ENCODE measurements at places on chromosomes 3 and 15.

DNA sequence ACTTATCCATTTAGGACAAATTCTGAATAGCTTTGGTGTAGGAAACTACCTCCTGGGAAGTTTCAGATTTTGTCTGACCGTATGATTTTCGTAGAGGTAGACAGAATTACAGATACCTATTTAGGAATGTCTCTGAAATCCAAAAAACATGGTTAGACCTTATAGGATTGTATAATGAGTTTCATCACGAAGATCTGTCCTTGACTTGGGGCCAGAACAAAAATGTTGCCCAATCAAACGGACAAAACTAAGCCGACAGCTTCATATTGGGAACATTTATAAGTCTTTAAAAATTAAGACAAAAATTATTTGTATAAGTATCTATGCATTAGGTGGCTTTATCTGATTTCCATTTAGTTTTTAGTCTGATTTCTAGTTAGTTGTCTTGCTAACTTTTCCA is 32.6 kb downstream of the MNS1 start:
- no peak for DNase-seq

- DNase-seq, result peak; percentile 50
Observed at GRCh38 chr15:98548139-98548971, 100.0 kb upstream of the IGF1R start.

DNA sequence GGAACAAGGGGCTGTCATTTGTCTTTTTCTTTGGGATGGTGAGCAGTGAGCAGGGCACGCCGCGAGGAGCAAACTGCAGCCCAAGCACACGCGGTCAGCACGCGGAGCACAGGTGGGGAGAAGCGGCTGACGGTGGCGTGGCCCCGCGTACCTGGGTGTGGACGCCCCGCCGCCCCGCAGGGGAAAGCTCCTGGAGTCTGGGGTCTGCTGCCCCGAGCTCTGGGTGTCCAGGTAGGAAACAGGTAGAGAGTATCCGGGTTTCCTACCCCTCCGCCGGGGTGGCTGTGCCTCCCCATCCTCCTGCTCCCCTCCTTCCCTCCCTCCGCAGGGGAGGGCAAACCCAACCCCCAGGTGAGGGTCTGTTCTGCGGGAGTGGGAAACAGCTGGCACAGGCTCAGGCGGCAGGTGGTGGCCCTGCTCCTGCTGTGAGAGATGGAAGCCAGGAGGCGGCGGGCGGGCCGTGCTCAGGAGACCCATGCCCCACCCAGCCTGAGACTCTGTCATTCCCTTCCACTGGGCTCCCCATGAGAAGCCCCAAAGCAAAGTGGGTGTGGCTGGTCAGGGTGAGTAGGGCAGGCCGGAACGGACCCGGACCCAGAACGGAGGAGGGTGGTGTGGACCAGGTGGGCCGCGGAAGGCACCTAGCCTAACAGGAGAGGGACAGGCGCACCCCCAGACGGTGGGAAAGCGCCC is 56.9 kb upstream of the CGNL1 start:
- DNase-seq, result no peak

DNA sequence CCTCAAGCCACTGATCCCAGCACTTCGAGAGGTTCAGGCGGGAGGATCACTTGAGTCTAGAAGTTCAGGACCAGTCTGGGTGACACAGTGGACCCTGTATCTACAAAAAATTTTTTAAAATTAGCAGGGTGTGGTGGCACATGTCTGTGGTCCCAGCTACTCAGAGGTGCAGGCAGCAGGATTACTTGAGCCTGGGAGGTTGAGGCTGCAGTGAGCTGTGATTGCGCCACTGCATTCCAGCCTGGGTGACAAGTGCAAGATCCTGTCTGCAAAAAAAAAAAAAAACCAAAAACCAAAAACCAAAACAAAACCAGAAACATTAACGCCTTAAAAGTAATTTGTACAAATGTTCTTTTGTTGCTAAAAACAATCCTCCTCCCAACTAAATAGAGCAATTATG is 27.9 kb upstream of the SLC12A8 start:
- no peak for DNase-seq

- DNase-seq, result no peak
Observed at GRCh38 chr3:140695361-140696061, 17.6 kb downstream of the TRIM42 start.

GRCh38 chr3:190486908-190487607 is 26.8 kb upstream of the IL1RAP start:
- no peak for DNase-seq

- no peak for DNase-seq
Observed at GRCh38 chr15:80990955-80991354, 1.3 kb upstream of the MESD start.

DNA sequence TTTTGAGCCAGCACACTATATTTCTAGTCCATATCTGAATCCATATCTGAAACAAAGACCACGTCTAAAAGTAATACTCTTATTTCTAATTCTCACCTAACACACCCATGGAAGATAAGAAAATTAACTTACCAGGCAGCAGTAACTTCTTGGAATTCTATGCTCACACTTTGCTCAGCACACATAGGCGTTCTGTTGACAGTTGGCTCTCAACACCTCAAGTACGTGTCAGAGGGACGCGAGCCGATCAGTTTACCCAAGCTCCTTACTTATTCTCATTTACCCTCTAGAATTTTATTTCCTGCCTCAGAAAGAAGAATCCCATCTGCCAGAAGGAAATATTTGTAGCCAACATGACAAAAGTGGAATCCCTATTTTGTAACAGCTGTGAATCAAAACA is 911.9 kb downstream of the FHIT start:
- DNase-seq, result no peak

- DNase-seq, result no peak
Observed at GRCh38 chr3:114640126-114640525, 346.3 kb downstream of the TIGIT start.

DNA sequence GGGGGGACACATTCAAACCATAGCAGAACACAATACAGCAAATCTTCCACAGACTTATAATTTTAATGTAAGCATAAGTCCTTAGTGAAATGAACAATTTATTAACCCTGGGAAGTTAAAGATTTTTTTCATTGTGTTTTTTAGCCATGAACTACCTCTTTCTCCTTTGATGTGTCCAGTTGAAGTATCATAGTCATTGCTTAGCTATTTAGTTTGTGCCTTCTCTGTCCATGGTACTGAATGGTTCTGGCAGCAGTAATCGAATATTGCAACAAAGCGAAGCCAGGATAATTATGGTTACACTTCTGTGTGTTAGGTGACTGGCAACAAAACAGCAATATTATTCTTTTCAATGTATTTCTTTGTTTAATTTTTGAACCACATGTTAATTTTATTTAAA is 403.0 kb upstream of the ONECUT1 start:
- no peak for DNase-seq

DNA sequence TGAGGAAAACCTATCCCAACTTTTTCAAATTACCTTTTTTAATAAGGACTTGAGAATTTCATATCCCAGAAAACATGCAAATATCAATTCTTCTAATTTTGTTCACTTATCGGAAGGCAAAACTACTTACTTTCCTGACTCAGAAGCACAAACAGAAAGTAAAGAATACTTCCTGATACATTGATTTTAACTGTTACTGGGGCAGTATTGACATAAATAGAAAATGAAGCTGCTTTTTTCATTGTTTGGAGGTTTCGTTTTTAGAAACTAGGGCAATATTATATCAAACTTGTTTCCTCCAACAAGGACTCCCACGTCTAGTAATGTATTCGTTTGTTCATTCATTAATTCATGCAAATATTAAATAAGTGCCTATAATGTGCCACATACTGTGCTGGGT is 19.1 kb downstream of the PAQR9 start:
- DNase-seq, result no peak

- DNase-seq, result no peak
Observed at GRCh38 chr15:69828181-69828828, 269.4 kb downstream of the TLE3 start.

DNA sequence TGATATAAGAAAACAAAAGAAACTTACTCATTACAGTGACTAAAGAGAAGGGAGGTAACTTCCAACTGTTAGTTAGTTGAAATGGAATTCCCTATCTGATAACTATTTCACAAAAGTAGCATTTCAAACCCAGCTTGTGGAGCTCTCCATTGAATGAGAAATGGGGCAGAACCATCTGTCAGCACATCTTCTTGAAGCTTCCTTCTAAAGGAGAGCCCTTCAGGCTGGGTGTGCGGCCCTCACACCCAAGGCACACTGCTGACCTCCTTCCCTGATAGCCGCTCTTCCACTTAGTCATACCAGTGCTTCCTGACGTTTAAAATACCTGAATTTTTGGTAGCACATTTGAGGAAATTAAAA is 28.1 kb upstream of the VEPH1 start:
- DNase-seq, result no peak

- no peak for DNase-seq
Observed at GRCh38 chr3:64584179-64584578, 103.6 kb downstream of the ADAMTS9 start.

- DNase-seq, result no peak
Observed at GRCh38 chr3:28172748-28173147, 68.7 kb upstream of the CMC1 start.

DNA sequence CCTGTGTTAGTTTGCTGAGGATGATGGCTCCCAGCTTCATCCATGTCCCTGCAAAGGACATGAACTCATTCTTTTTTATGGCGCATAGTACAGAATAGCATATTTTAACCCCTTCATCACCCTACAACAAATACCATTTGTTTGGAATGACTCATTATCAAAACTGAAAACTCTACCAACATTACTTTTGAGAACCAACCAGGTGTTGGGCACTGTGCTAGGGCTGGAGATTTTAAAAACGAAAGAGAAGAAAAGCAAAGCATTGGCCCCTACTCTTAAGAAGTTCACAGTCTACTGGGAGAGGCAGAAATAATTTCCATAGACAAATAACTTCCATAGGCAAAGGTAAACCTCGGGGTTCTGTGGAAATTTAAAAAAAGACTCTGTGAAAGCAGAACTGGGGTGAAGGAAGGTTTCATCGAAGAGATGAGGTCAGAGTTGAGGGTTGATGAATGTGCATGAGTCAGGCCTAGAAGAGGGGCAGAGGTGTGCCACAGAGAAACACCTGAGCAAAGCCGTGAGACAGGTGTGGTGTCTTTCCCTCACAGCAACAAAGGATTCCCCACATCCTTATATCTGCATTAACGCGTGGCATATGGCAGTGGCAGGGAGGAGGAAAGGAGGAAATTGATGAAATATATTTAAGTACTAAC is 51.0 kb downstream of the MCF2L2 start:
- DNase-seq, result no peak

DNA sequence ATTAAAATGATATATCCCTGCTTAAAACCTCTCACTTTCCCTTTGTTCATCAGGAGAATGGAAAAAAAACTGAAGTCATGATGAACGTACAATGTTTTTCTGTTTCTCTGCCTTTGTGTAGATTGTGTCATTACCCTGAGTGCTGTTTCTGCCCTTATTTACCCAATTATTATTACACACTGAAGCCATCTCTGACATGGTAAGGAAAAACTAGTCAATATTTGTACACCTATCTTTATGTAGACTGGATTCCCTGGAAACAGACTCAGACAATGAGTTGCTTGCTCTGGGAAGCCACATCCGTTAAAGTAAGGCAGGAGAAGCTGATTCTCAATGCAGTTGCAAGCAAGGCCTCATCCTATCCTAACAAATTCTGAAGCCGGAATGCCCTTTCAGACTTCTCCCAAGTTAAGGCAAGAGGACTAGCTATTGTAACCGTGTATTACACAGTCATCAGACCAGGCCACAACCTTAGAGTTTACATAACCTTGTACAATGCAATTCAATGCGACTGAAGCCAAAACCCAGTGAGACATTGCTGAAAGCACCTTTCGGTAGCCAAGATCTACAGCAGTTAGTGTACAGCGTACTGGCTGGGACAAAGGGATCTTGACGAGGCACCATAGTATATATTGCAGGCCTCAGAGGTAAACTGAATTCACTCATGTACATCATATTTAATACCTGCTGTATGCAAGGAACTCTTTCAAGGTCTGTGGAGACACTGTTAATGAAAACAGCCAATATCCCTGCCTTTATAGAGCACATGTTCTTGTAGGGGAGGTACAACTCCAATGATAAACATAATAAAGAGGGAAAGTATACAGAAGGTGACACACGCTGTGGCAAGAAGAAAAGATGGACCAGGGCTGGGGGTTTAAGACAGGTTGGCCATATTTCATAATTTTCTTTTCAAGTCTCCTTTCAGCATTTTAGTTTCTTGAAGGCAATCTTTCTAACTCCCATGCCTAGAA is 1040.8 kb upstream of the SEMA6D start:
- DNase-seq, result no peak

DNA sequence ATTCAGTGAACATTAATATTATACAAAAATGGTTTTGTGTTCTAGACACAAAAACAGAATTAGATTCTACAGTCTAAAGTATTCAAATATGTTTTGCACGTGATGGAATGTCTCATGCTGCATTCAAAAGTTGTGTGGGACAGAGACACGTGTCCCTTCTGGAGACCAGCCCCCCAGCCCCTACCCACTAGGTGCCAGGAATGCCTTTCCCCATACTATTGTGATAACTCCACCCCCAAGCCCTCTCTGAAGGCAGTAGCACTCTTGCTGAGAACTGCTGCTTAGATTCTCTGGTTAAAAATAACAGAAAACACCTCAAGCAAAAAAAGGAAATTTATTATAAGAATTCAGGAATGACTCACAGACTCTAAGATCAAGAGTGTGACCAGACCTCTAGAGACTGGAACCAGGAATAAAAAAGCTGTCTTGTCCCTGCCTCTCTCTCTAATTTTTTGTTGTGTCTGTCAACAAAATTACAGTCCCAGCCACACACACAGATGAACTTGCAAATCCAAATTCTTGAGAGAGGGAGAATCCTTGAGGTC is 57.7 kb downstream of the PXYLP1 start:
- DNase-seq, result no peak

- no peak for DNase-seq
Observed at GRCh38 chr3:171954690-171955383, 84.5 kb upstream of the FNDC3B start.

Data from cerebellum (tissue), 4 donors.